ENCODE measurements at places on chromosomes 6 and 20.
A peak's percentile ranks its signal among the peaks of the same experiment; 100 is the strongest.

- no peaks in the 10 kb centered on the region for H3K27me3 ChIP-seq
- no peak for DNase-seq
- no peaks in the 10 kb centered on the region for H3K36me3 ChIP-seq
- H3K4me1 ChIP-seq: peaks cover 2% of the 10 kb centered on the region
- no peak overlapping the region for H3K27ac ChIP-seq
Observed at GRCh38 chr6:36334832-36335459, 1.7 kb downstream of the BNIP5 start.

- H3K4me1 ChIP-seq: no peaks in the 10 kb centered on the region
- DNase-seq: no peak
- no peak overlapping the region for H3K27ac ChIP-seq
- no peaks in the 10 kb centered on the region for H3K36me3 ChIP-seq
Observed at GRCh38 chr6:12931639-12932038, 215.1 kb downstream of the PHACTR1 start.

GRCh38 chr6:1312473-1313367, 822 bp downstream of the FOXQ1 start:
- H3K36me3 ChIP-seq: no peaks in the 10 kb centered on the region
- peak; percentile 89 for DNase-seq
- peaks cover 94% of the 10 kb centered on the region for H3K27me3 ChIP-seq
- H3K4me3 ChIP-seq: no peak overlapping the region
- H3K4me1 ChIP-seq: no peaks in the 10 kb centered on the region

- H3K4me1 ChIP-seq: no peaks in the 10 kb centered on the region
- no peak overlapping the region for H3K4me3 ChIP-seq
- no peak for DNase-seq
- no peaks in the 10 kb centered on the region for H3K27me3 ChIP-seq
- no peaks in the 10 kb centered on the region for H3K36me3 ChIP-seq
Observed at GRCh38 chr6:5838656-5839396, 167.9 kb downstream of the NRN1 start.

GRCh38 chr6:134373993-134374392, 56.1 kb upstream of the SGK1 start:
- H3K4me1 ChIP-seq: peaks cover 4% of the 10 kb centered on the region
- no peak overlapping the region for H3K27ac ChIP-seq
- H3K36me3 ChIP-seq: no peaks in the 10 kb centered on the region
- H3K27me3 ChIP-seq: no peaks in the 10 kb centered on the region
- no peak for DNase-seq

DNA sequence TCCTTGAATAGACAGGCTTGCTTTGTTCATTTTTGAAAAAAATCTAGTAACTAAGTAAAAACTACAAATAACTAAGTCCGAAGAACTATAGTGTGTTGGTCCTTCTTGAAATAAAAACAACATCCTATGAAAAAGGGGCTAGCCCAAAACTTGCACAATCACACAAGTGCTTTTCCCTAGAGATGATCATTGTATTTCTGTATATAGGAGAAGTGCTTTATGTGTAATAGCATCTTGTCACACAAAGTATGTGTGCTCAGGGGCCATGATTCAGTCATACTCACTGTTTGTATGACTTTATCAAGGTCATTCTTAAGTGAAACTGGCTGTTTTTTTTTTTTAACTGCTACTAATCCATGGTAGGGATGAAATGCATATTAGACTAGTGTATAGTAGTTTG, 179.8 kb downstream of the DTNBP1 start:
- H3K27ac ChIP-seq: no peak overlapping the region
- H3K4me1 ChIP-seq: peaks cover 16% of the 10 kb centered on the region
- H3K36me3 ChIP-seq: peaks cover 8% of the 10 kb centered on the region
- no peak for DNase-seq
- no peaks in the 10 kb centered on the region for H3K27me3 ChIP-seq
- no peak overlapping the region for H3K4me3 ChIP-seq

- H3K4me1 ChIP-seq: peaks cover 56% of the 10 kb centered on the region
- no peak overlapping the region for H3K4me3 ChIP-seq
- DNase-seq: no peak
- no peak overlapping the region for H3K27ac ChIP-seq
- no peaks in the 10 kb centered on the region for H3K27me3 ChIP-seq
Observed at GRCh38 chr6:13357551-13358075, 29.3 kb upstream of the TBC1D7 start.

DNA sequence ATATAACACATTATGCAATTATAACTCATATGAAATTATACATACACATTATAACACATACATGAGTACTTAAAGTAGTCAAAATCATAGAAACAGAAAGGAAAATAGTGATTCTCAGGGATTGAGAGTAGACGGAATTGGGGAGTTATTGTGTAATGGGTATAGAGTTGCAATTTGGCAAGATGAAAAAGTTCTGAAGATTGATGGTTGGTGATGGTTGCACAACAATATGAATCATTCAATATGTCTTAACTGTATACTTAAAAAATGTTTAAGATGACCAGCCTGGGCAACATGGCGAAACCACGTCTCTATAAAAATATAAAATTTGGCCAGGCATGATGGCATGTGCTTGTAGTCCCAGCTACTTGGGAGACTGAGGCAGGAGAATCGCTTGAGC, 372.7 kb downstream of the CDKAL1 start:
- DNase-seq: peak; percentile 5
- H3K36me3 ChIP-seq: peaks cover 3% of the 10 kb centered on the region
- H3K27ac ChIP-seq: no peak overlapping the region
- H3K4me3 ChIP-seq: no peak overlapping the region

DNA sequence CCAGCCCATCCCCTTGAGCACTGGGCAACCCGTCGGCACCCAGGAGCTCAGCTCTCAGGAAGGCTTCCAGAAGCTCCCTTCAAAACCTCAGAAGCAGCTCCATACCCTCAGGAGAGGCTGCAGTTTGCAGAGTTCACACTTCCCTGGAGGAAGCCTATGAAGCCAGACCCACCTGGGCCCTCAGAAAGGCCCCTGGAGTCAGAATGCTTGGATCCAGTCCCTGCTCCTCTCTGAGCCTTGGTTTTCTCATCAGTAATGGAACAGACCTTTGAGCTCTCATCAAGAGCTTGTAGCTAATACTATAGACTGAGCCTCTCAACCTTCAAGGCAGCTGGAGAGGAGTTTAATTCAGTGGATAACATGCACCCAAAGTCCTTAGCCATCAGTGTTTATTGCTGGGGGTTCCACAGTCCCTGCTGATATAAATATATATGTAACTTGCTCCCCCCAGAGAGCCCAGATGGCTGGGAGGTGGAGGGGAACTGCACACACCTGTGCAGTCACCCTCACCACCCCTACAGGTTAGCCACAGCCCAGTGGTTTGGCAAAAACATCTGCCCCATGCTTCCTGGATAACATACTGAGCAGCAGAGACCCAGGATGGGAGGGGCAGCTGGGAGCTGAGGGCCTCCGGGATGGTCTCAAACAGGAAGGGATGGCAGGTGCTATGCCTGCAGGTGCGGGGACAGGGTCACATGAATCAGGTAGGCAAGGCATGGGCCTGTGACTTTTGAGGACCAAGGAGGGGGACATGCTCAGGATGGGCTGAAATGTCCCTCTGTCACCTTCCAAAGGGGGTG, 120.1 kb downstream of the SNX5 start:
- H3K27me3 ChIP-seq: no peaks in the 10 kb centered on the region
- peaks cover 10% of the 10 kb centered on the region for H3K4me1 ChIP-seq
- H3K36me3 ChIP-seq: no peaks in the 10 kb centered on the region
- H3K27ac ChIP-seq: no peak overlapping the region
- no peak overlapping the region for H3K4me3 ChIP-seq

- no peak overlapping the region for H3K4me3 ChIP-seq
- H3K4me1 ChIP-seq: peaks cover 10% of the 10 kb centered on the region
- DNase-seq: no peak
- H3K27me3 ChIP-seq: peaks cover 66% of the 10 kb centered on the region
- no peak overlapping the region for H3K27ac ChIP-seq
Observed at GRCh38 chr6:106972500-106972899, 2.0 kb downstream of the CD24 start.

DNA sequence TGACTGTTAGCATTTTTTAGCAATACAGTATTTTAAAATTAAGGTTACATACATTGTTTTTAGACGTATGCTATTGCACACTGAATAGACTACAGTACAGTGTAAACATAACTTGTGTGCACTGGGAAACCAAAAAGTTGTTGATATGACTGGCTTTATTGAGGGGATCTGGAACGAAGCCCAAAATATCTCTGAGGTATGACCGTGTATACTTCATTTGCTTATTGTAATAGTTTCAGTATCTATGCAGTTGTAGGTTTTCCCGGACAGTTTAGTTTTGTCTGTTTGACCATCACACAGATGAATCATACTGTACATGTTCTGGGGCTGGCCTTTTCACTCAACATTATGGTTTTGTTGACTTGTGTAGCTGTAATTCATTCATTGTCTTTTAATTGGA, 6.9 kb upstream of the ZBTB12 start:
- no peak overlapping the region for H3K4me3 ChIP-seq
- no peak for DNase-seq
- no peaks in the 10 kb centered on the region for H3K27me3 ChIP-seq
- H3K36me3 ChIP-seq: no peaks in the 10 kb centered on the region
- H3K4me1 ChIP-seq: peaks cover 15% of the 10 kb centered on the region
